ENCODE measurements at places on chromosomes 11 and 22.
A peak's percentile ranks its signal among the peaks of the same experiment; 100 is the strongest.

DNA sequence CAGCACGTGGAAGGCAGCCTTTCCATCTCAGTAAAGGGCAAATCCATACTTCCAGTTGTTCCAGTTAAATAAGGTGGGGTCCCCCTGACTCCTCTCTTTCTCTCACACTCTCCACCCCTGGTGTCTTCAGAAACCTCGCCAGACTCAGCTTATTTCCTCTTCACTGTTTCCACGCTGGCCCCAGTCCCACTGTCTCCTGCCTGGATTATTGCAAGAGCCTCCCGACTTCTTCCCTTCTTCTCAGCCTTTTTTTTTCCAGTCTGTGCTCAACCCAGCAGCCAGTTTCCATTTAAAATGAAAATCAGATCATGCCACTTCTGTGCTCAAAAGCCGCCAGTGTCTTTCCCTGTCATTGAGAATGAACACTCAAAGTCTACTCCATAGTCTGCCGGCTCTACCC lies 131.4 kb downstream of the PKNOX2 start:
- no peak for DNase-seq

DNA sequence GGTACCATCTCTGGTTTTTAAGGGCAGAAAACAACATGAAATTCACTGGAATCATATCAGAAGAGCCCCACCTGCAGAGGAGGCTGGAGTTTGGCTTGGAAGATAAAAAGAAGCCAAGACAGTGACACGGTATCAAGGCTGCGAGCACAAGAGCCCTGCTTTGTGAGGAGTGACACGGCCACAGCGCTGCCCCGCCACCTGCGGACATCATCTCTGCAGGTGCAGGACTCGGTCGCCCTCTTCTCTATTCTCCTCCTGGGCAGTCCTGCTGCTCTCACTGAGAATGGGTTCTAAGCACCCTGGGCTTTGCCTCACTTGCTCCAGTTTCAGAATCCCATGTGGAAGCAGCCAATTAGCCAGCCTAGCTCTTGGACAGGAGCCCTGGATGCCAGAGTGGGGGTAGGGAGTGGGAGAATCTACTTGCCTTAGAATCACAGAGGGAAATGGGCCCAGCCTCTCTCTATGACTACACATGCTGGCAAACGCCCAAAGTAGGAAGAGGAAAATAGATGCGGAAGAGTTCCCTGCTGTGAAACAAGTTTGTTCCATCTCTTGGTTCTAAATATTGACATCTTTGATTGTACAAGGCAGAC lies 17.1 kb downstream of the APOL4 start:
- DNase-seq: no peak

DNA sequence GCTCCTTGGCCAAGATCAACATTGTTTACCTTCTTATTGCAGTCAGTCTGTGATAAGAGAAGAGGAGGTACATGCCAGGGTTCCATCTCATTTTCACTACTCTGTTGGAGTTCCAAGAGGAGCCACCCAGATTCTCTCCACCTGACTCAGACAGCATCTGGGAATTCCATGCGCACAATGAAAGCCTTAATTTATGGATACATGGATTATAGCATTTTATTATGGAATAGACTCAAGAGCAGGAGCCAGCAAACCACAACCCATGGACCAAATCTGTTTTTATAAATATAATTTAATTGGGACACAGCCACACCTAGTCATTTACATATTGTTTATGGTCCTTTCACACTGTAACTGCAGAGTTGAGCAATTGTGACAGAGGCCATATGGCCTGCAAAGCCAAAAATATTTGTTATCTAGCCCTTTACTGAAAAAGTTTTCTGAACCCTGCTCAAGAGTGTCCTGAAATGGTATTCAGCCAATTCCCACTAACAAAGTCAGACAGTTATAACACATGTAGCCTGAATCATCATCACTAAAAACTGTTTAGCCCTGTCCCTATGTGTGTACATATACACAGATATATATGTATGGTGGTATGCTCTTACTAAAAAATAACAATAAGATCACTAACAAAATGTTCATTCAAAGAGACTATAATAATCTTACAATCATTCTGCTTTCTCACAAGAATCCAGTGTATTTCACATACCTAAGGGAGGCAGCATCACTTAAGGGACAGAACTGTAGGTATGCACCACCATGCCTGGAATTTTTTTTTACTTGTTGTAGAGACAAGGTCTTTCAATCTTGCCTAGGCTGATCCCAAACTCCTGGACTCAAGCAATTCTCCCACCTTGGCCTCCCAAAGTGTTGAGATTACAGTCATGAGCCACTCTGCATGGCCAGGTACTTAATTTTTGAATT lies 104.5 kb upstream of the TEAD1 start:
- DNase-seq: no peak

DNA sequence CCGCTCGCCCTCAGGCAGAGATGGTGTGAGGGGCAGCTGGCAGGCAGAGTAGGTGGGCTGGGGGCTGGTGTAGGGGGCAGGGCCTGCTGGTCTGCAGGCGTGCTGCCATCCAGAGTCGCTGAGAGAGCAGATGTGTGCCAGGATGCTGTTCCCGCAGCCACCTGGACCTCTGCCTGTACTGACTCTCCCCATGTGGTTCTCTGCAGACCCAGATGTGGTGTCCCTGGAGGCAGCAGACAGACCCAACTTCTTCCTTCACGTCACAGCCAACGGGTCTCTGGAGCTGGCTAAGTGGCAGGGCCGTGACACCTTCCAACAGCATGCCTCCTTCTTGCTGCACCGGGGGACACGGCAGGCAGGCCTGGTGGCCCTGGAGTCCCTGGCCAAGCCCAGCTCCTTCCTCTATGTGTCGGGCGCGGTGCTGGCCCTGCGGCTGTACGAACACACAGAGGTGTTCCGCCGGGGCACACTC lies 58.6 kb downstream of the OTOG start:
- DNase-seq: no peak

DNA sequence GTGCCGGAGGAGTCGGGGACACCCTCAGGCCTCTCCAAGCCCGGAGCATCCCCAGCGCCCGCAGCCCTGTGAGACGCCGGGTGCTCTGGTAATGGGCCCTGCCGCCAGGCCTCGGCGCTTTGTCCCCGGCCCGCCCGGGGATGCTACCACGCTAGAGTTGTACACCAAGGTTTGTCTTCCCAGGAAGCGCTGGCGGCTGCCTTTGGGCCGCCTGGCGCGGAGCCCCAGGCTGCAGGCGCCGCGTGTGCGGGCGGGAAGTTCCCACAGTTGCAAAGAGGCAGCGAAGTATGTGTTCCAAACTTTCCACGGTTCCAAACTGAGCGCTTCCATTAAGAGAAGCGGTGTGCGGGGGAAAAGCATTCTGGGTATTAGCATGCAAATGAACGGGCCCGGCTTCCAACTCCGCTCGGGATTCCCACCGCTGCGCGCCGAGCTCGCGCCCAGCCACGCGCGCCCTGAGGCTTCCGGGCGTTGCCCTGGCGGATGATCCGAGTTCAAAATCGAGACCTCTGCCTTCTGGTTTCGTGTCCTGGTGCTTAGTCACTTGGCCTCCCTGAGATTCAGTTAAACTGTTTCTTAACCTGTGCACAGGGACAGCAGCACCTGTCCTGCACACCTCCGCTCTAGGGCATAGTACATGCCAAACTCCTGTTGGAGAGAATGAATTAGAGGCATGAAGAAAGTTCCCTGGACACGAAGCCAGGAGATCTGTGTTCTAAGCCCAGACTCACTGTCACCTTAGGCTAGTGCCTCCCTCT lies 1.3 kb upstream of the PATZ1 start:
- DNase-seq: peak; percentile 65

- no peak for DNase-seq
These were observed 133.0 kb downstream of the NAV2 start for GRCh38 chr11:19845626-19846025.

GRCh38 chr11:96189351-96189750 lies 153.6 kb downstream of the MAML2 start:
- DNase-seq: peak; percentile 32

- no peak for DNase-seq
These were observed 17.2 kb downstream of the SLC25A18 start for GRCh38 chr22:17580441-17581031.

DNA sequence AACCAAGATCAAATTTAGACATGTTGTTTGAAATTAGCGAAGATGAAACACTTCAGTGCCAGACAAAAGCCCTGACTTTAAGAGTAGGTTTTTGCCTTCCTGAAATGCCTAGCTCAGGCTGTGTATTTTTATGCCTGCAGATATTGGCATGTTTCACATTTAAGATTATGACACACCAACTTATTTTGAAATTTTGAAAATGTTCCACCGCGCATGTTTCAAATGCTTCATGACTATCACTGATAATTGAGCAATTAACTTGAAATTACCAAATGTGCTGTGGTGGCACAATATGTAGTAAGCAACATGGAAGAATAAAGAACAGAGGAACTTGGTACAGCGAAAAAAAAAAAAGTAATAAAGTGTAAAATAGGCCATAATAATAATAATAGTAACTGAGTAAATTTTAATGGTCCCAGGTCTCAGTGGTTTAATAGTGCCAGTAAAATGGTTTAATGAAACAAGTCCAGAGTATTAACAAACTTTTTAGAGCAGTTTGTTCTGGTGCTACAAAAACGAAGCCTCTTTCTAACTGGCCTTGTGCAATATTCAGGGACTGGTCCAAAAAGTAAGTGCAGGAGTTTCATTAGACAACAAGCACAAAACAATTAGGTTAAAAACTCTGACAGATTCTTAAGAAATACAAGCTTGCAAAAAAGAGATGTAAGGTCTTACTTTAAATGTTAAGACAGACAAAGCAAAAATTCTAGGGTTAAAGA lies 112.5 kb upstream of the SOX6 start:
- DNase-seq: no peak

DNA sequence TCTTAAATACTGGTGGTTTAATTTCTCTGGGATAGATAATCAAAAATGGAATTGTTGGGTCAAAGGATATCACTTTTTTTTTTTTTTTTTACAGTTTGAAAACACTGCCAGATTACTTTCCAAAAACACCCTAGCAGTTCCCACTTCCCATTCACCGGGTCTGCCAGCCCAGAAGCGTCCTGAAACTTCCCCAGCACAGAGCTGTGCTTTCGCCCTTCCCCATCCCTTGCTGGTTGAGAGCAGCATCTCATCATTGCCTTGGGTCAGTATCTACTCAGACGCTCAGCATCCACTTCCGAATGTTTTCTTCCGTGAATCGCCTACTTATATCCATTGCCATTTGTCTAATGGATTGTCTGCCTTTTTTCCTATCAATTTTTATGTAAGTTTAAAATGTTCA lies 5.5 kb downstream of the CERK start:
- no peak for DNase-seq

- no peak for DNase-seq
These were observed 120.9 kb downstream of the SLC17A6 start for GRCh38 chr11:22459048-22459447.

DNA sequence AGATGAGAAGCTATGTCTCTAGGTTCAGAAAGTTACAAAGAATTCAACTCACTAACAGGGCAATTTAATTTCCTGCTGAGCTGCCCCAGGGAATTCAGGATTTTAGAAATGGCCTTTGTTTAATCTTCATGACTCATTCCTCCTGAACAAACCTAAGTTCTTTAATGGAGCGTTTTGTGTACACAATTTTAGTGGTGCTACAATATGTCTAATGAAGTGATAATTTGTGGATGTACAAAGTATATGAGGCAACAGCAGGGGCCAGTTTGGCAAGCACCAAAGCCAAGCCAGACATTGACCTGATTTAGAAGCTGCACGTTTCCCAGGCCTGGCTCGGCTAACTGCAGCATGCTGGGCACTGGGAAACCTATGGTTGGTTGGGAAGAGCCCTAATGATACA lies 34.4 kb upstream of the HEPHL1 start:
- no peak for DNase-seq

GRCh38 chr11:126334659-126335462 lies 20.6 kb upstream of the ST3GAL4 start:
- no peak for DNase-seq

DNA sequence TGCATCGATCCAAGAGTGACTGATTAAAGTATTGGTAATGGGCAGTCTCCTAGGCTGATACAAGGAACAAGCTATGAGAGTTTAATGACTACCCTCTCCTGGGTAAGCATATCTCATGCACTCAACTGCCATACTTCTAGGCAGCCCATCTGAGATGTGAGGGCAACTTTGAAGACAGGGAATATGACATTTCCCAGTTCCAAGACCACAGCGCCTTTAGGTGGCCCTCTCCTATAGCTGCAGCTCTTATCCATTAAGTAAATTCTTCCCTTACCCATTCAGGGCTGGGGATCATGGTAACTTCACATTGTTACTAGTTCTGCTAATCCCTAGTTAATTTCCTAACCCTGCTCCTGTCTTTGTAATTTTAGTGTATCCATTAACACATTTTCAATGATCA lies 157.3 kb upstream of the CTSC start:
- no peak for DNase-seq

DNA sequence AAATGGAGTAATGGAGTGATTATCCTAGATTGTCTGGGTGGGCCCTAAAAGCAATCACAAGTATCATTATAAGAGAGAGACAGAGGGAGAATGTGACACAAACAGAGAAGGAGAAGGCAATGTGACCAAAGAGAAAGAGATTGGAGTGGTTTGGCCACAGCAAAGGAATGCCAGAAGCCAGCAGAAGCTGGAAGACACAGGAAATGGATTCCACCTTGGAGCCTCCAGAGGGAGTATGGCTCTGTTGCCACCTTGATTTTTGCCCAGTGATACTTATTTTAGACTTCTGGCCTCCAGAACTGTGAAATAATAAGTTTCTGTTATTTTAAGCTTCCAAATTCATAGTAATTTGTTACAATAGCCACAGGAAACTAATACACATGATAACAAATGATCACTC lies 36.8 kb upstream of the OR5P2 start:
- no peak for DNase-seq

DNA sequence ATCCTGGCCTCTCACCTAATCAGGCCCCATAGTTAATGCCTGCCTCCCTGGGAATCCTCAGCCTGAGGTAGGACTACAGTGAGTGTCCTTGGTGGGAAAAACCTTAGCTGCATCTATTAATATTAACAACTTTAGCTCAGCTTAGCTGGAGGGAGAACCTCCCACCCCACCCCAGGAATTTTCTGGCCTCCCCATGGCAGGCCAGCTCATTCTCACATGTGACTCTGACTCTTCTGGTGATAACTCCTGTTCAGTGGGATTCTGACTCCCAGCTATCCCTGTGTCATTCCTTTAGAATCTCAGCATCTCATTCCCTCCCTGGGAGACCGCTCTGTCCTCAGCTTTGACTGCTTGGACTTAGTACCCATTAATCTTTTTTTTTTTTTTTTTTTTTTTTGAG lies 14.5 kb downstream of the ART5 start:
- DNase-seq: no peak

DNA sequence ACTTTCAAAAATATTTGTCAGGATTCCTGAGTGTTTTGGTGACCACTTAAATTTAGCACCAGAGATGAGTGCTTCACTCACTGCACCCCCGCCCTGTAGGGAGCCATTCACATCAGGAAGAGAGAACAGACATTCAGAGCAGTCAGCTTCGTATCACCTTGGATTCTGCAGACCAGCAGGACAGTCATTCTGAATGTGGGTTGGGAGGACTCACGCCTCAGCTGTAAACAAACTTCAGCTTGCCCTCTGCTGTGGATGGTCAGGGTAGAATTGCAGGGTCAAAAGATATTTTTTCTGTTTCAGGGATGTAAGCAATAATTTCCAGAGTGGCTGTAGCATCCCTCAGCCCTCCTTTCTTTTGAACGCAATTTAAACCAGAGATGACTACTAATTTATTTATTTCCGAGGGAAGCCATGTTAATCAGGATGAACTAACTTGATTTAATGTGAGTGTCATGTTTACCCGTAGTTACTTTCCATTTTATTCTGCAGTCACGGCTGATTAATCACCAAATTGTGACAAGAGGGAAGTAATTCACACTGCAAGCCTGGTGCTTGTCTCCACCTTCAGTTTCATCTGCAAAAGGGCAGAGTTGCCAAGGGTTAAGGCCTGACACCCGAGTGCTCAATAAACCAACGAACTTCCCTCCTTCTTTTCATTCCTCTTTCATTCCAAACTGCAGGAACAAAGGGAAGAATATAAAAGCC lies 174.2 kb upstream of the DDI1 start:
- no peak for DNase-seq
